ENCODE measurements at places on chromosomes 1 and 21. TPM values are rescaled to one million over a fixed set of nuclear protein-coding genes. Genes with fewer than 3 reads are reported as not detected.

Gene CA6
- polyA plus RNA-seq, result not detected

Gene RAP1GAP
- 5.0 TPM for polyA plus RNA-seq

Gene CFHR4
- polyA plus RNA-seq, result not detected

Gene BATF3
- 7.8 TPM for polyA plus RNA-seq

DNA sequence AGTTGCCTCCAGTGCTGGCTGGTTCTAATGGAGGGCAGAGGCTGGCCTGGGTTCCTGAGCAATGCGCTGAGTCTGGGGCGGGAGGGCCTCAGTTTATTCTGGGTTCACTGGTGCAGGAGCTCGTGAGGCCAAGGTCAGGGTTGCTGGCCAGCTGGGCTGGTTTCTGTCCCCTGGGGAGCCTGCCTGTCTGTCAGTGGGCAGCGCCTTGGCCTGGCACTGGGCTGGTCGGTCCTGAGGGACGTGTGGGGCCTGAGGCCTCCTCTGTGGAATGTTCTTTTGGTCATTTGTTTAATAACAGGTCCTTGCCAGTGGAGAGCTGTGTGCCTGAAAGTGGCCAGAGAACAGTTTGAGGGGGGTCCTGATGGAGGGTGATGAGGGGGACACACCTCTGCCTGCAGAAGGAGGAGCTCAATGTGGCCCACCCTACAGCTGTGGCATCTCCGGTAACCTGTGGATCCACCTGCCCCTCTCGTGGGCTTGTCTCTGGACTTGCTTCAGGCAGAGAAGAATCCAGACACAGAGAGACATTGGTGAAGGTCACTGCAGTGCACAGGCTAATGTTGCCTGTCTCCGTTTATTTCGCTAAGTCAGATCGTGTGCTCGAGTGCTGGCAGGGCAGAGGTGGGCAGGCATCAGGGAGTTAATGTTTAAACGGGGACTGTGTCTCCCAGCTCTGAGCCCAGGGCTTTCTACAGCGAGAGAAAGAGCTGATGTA, 34.6 kb downstream of the COQ8A start:
- no peak for DNase-seq

DNA sequence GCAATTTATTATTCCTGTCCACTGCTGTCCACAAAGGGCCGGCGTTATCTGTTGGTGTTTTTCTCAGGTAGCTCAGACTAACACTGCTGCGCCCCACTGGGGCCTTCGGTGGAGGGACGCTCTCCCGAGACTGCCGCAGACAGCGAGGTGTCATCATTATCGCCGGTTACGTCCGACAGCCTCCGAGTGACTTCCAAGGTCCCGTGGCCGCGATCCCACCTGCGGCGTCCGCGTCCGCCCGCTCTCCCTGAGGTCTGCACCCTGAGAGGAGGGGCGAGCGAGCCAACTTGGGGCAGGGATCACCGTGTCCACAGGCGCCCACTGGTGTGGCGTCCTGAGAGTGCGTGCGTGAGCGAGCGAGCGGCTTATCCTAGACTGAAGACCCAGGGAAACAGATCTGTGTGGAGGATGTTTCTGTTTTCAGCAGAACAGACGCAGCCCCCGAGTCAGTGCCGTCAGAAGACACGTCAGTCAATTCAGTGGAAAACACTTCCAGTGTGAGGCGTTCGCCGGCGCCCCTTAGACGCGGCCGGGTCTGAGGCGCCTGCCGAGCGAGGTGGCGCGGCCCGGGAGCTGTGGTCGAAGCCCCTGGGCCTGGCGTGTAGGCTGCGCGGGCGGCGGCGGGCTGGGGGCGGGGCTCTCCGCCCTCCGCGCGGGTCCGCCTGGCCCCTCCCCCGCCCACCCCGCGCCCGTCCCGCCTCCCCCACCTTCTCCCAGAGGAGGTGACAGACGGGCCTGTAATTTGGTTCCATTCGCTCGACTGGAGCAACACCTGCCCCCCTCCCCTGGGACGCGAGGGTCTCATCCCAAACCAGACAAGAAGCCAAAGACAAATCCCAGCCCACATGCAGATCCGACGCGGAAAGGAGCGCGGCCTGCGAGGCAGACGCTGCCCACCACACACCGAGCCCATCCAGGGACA, 12.6 kb downstream of the NHLH2 start:
- DNase-seq, result peak; percentile 68

DNA sequence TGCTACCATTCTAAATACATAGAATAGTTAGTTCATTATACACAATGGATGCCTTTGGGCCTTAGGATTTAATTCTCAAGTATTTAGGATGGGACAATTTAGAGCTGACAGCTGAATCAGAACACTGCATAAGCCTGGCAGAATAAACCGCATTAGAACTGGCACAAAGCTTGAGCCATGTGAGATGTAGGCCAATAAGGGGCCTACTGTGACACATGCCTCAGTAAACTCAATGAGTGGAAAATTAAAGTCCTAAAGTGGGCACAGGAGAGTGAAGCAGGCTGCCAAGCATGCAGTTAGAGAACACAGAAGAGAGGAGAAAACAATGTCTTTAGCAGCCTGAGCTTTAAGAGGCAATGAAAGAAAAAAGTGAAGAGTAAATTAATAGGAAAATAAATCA, 24.3 kb downstream of the SCYL3 start:
- no peak for DNase-seq

DNA sequence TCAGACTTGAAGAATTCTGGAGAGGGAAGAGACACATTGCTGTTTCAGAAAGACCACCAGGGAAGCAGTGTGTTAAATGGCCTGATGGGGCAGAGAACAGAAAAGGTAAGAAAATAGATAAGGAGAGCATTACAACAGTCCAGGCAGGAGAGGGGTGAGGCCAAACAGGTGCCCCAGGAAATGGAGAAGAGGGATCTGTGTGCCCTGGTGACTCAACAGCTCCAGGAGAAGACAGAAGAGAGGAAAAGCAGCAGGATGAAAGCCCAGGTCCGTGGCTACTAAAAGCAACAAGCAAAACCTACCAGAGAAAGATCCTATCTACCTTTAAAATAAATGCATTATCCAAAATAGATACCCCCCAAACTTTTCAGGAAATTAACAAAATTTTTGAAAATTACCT, 9.2 kb downstream of the TP53BP2 start:
- DNase-seq, result no peak

GRCh38 chr1:119314001-119314796, 54.4 kb upstream of the HAO2 start:
- no peak for DNase-seq

DNA sequence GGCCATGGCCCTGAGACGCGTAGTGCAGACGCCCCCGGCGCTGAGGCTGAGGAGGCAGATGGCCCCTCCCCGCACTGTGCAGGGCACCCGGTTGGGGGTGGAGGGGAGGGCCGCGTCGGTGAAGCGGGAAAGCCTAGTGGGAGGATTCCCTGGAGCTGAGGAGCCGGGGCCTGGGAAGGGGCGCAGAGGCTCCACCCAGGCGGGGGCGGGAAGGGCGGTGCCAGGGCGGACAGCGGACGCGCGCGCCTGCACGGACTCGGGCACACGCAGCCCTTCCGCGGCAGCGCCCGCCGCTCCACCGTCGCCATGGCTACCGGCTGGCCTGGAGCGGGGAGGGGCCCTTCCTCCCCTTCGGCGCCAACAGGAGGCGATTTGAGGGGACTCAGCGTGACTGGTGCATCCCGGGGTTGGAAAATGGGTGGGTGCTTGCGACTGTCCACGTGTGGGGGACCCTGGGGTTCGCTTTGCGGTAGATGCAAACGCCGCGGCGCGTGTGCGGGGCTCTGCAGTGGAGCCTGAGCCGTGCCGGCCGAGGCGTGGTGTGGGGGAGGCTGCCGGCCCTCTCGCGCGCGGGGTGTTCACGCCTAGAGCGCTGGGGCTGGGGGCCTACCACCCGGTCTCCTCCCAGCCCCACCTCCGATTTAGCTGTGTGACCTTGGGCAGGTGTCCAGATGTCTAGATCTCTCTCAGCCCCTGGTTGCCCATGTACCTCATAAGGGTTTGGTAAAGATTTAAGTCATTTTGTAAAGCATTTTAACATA, 35.1 kb downstream of the PTPRF start:
- peak; percentile 84 for DNase-seq

- no peak for DNase-seq
These were observed 257.5 kb upstream of the PRMT6 start for GRCh38 chr1:106798991-106799390.

- no peak for DNase-seq
These were observed 143.5 kb downstream of the C1orf94 start for GRCh38 chr1:34320053-34320669.

DNA sequence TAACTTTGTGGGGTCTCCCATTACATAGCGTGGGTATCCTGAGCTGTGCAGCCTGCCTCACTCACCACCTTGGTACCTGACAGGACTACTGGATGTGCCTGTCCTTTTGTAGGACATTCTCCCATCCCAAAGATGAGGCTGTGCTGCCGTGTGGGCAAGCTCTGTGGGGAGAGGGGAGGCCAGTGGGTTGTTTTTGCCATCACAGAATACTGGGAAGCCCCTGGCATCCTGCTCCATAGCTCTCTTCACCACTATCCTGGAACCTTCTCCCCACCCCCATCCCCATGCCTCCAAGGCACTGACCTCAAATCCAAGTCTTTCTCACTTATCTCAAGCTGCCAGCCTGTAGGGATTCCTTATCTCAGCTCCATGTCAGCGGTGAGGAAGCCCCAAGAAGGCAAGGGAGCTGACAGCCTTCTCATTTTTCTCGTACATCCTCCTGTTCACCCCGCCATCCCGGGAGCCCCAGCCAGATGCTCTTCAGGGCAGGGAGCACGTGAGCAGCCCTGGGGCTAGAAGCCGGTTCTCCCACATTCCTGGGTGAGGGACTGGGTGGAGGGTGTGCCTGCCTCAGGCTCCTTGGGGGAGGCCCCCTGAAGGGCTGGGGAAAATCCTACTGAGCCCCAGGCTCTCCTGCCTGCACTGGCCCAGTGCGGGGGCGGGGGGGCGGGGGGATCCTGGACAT, 2.4 kb upstream of the ELF3 start:
- peak; percentile 97 for DNase-seq

DNA sequence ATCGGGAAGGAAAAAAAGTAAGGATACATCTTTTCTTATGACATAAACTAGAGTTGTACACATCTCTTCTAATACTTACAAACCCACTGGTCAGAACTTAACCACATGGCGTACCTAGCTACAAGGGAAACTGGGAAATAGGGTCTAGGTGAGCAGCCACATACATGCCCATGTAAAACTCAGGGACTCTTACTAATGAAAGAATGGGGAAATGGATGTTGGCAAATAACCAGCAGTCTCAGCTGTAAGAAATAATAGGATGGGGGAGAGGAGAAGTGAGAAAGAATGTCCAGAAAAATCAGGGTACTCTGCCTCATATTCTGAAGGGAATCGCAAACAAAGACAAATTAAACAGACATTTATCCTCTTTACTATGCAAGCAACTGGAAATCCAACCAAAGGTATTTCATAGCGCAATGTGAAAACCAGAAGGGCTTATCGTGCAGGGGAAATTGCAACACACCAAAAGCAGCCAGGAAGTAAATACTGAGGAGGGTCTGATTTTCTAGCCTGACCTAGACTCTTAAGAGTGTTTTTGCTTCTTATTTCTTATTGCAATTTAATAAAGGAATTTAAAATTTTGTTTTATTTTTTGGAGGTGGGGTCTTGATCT, 17.5 kb downstream of the GTF2B start:
- DNase-seq, result no peak

- no peak for DNase-seq
These were observed 44.4 kb downstream of the RNF11 start for GRCh38 chr1:51280321-51280978.

DNA sequence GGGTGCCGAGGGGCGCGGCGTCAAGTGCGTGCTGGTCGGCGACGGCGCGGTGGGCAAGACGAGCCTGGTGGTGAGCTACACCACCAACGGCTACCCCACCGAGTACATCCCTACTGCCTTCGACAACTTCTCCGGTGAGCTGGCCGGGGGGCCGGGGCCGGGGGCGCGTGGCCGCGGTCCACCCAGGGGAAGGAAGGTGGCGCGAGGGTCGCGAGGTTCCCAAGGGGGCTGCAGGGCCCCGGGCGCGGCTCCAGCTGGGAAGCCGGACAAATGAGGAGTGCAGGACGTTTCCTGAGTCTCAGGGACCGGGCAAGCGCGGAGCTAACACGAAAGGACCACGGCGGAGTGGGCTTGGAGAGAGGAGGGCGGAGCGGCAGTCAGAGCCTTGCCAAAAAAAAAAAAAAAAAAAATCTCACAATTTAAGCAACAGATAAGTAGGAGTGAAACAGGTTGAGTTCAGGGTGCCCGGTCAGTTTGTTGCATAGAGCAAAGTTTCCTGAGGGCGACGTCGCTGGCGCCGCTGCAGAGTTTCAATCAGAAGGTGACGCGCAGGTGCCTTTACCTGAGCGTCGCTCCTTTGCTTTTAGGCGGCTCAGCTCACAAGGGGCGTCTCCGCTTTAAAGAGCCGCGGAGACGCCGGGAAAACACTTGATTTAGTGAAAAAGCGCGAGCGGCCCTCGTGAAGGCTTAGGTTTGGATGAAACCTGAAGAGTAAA, 750 bp downstream of the RHOU start:
- DNase-seq, result peak; percentile 74

- no peak for DNase-seq
These were observed 72.3 kb downstream of the PLPP3 start for GRCh38 chr1:56506951-56507491.

DNA sequence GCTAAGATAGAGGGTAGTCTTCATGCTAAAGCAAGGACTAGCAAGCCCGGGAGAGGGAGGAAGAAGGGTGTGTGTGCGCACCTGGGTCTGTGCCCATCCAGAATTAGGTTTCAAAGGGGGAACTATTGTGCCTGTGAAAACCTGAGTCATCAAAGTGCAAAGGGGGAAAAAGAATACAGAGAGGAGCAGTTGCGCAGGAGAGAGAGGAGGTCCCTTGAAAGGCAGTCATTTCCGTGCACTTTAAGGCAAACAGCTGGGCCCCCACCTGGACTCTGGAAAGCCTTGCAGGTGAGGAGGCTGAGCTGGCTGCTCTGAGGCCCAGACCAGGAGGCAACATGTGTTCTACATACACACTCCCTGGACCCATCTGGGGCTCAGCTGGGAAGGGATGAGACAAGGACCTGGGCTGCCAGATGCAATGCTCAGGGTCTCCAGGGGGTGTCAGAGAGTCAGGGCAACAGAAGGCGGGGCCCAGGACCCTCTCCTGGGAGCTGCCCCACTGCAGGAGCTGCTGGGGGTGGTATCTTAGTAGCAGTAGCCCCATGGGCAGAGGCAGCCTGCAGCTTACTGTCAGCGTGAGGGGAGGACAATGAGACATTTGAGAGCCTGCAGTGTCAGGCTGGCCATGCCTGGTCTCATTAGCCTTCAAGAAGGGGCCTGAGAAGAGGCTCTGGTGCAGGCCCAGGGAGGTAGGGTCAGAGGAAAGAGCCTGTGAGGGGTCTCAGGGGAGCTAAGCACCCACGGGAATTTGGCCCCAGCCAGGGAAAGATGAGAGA, 14.3 kb downstream of the PROK1 start:
- peak; percentile 39 for DNase-seq

- DNase-seq, result no peak
These were observed 89.3 kb upstream of the EDEM3 start for GRCh38 chr1:184843732-184844495.

DNA sequence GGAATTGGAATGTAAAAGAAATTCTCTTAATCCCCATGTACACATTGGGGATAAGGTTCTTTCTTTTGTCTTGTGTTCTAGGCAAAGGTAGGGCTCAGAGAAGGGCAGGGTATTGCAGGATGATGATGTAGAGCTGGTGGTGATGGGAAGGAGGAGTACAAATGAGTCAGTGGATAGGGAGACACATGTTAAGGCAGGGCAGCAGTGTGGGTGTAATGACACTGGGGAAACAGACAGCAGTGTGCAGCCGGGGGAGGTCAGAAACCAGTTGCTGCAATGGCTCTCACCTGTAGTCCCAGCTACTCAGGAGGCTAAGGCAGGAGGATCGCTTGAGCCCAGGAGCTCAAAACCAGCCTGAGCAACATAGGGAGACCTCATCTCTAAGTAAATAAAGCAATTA, 5.1 kb downstream of the NLRP3 start:
- DNase-seq, result no peak

GRCh38 chr1:24141311-24141997, 1.5 kb downstream of the IL22RA1 start:
- no peak for DNase-seq
